ENCODE measurements at places on chromosomes 5 and 9.

DNA sequence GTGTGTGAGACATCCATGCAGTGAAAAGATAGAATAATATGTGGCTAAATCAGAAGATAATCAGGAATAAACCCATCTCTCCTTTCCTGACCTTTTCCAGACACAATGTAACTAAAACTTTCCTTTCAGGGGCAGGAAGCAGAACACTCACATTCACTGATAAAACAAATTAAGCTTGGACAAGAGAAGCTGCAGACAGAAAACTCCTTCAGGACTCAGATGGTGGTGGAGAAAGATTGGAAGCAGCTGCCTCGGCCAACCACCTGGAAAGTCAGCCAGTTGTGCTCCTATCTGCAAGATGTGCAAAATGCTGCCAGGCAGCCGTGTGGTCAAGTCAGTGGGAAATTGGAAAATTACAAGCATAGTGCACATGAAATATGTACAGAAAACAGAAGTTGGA lies 26.9 kb downstream of the RASEF start:
- DNase-seq: no peak

- DNase-seq: no peak
These were observed 14.4 kb upstream of the GALNT10 start for GRCh38 chr5:154176181-154176580.

GRCh38 chr9:96621618-96622017 lies 2.0 kb upstream of the CDC14B start:
- DNase-seq: no peak

- no peak for DNase-seq
These were observed 1.3 kb upstream of the LCN12 start for GRCh38 chr9:136950656-136951276.

GRCh38 chr9:109238655-109239054 lies 71.6 kb upstream of the FRRS1L start:
- DNase-seq: no peak

Data from RCC 7860 (cell line).